RWPE1 (cell line): ENCODE measurements at places on chromosomes 5 and 9.

GRCh38 chr5:170314541-170315095 lies 17.0 kb upstream of the LCP2 start:
- DNase-seq = no peak

GRCh38 chr5:139049780-139050179 lies 148.4 kb downstream of the SIL1 start:
- DNase-seq = no peak

- DNase-seq = no peak
Observed at GRCh38 chr5:122607818-122608217, 167.1 kb upstream of the SNX2 start.

GRCh38 chr9:13860019-13860418 lies 453.9 kb downstream of the NFIB start:
- no peak for DNase-seq

GRCh38 chr5:173468821-173469251 lies 140.6 kb upstream of the STC2 start:
- no peak for DNase-seq

GRCh38 chr9:91783411-91783810 lies 166.6 kb downstream of the ROR2 start:
- no peak for DNase-seq
